ENCODE measurements at places on chromosomes 12 and 14. TPM values are rescaled to one million over a fixed set of nuclear protein-coding genes. Genes with fewer than 3 reads are reported as not detected.

Gene C12orf56
- total RNA-seq, result not detected

Gene GPHB5
- total RNA-seq, result not detected

Gene AQP5
- not detected for total RNA-seq

Gene SERPINA1
- 0.17 TPM for total RNA-seq

Gene KCNA1
- not detected for total RNA-seq

Gene RFX4
- not detected for total RNA-seq

Gene DMAC2L
- total RNA-seq, result 7.6 TPM

Gene ITGB7
- total RNA-seq, result under 0.01 TPM

Gene FOXN4
- not detected for total RNA-seq

Gene CACNA2D4
- total RNA-seq, result 1.0 TPM

Gene C12orf42
- not detected for total RNA-seq

Gene OTOGL
- 0.17 TPM for total RNA-seq

Gene GSKIP
- total RNA-seq, result 15.2 TPM

Gene TEX52
- total RNA-seq, result not detected

Gene TMEM30B
- 2.7 TPM for total RNA-seq

Gene IFNG-AS1
- not detected for total RNA-seq

Gene SLC7A8
- total RNA-seq, result 0.34 TPM

Gene LRP1-AS
- total RNA-seq, result not detected

Gene BTG1
- total RNA-seq, result 18.5 TPM

Gene RPL10L
- total RNA-seq, result not detected

Gene LYZ
- not detected for total RNA-seq
